ENCODE measurements at places on chromosomes 7 and 10.

GRCh38 chr7:138809346-138809745 lies 11.3 kb upstream of the ATP6V0A4 start:
- no peak for DNase-seq

GRCh38 chr7:116689790-116690259 lies 17.8 kb downstream of the MET start:
- DNase-seq: no peak

DNA sequence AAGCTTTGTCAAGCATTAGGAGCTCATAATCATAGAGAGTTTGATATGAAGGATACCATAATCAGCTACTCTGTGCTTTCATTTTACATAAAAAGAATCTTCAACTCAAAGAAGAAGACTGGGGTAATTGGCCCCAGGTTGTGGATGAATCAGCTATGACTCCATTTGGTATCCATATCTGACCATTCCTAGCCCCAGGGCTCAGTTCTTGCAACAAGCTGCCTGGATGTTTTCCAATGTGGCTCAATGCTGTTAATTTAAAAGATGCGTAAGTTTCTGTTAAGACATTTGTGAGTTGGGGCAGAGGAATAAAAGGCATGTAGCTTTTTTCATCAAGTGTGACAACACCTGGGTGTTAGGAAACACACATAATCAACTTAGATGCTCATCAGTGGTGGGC lies 951.1 kb downstream of the NRG3 start:
- no peak for DNase-seq

GRCh38 chr7:108408296-108408991 lies 47.8 kb downstream of the NRCAM start:
- no peak for DNase-seq

DNA sequence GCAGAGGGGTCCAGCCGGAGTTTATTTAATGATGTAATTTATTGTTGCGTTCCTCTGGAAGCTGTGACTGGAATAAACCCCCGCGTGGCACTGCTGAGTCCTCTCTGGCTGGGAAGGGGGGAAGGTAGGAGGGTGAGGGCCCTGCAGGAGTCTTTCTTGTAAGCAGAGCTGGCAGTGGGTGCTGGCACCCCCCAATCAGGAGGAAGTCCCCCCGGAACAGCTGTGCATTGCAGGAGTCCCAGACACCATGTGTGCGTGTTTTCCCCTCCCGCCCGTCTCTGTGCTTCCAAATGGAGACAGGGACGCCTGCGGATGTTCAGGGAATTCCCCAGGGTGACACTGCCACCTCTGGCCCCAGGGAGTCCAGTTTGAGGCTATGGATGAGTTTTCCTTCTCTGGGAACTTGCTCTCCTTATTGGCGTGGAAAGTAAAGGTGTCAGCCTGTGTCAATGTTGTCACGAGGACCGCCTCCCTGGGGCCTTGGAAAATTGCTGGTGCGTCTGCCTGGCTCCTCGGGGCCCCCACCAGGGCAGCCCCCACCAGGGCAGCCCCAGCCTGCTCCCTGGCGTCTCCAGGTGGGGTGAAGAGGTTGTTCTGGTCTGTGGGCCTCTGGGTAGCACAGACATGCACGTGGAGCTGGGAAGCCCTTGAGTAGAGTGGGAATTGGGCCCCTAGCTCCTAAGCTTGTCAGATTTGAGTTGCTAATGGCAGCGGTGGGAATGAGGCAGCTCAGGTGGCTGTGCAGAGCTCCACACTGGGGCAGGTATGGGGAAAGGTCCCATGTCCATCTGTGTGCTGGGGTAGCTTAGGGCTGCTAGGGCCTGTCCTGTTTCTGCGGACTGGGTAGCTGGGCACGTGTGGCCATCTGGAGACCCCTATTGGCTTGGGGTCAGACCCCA lies 2.7 kb downstream of the FZD9 start:
- DNase-seq: no peak

- no peak for DNase-seq
Observed at GRCh38 chr7:84256571-84256971, 62.0 kb upstream of the SEMA3A start.

DNA sequence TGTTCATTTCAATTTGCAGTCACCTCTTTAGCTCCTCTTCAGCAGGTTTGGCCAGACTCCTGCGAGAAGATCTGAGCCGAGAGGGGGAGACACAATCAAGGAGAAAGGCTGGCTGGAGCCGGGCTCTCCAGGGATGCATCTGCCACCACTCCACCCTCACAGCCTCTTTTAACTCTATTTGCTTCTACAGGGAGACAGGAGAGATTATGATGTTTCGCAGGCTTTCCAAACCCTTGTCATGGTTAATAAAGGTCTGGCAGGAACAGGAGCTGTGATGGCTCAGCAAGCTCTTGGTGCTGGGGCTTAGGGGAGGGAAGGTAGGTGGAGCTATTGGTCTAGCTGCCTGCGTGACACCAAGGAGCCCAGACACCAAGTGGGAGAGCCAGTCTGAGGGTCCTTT lies 448.1 kb upstream of the PODXL start:
- no peak for DNase-seq

DNA sequence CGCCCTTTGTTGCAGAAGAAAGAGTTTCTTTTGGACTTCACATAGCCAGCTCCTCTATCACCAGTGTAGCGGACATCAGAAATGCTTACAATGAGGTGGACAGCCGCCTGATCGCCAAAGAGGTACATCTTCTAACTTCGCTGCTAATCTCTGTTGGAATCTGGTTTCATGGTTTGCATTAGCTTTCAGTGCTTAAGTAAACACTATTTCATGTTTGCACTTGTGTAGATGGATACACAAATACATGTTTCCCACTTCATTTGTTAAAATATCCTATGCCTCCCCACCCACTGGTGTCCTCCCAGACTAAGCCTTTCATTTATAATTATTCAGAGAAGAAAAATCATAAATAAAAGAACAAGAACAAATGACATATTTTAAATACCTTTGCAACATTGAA lies 103.9 kb downstream of the WDFY4 start:
- no peak for DNase-seq

DNA sequence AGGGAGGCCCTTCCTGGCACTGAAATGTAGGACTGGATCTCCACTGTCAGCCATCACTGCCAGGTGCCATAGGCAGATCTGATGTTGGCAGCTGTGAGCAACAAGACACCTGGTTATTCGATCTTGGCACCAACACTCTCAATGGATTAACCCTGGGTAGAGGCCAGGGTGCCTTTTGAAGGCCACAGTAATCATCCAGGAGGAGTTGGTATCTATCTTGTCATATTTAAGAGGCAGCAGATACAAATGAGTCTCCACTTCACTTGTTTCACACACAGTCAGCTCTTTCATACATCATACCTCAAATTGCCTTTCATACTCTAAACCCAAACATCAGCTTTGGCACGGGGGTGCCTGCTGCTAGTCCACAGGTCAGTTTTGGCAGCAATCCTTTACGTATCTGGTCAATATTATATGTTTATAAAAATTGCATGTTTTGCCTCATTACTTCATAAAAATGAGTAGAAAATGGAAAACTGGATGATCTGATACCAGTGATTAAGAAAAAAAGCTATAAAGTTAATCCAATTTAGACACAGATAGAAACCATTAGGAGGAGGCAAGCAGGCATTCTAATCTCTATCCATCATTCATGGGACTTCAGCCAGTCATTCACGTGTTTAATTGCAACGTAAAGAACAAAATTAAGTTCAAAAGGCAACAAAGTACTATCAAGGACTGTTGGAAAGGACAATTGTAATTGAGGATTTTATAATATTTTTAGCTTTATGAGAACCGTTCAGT lies 12.7 kb upstream of the CACUL1 start:
- DNase-seq: no peak

- no peak for DNase-seq
Observed at GRCh38 chr10:105284476-105285215, 643.6 kb downstream of the SORCS3 start.

GRCh38 chr7:143289421-143289820 lies 1.3 kb downstream of the CASP2 start:
- no peak for DNase-seq

- DNase-seq: no peak
Observed at GRCh38 chr10:110353244-110354119, 48.8 kb upstream of the SMNDC1 start.

DNA sequence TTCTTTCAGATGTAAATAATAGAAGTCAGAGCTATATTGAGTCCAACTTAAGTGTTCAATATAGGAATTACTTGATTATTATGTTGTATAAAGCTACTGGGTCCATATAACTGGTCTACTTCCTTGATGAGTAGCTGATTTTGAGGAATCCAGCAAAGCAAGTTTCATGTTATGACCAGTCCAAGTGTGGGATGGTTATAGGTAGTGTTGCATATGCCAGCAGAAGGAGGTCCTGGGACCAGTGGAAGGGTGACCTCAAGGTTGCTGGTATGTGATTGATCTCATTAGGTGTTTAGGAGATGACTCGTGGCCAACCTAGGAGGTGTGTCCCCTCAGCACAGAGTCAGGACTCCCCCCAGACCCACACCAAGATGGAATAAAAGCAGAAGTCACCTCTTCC lies 551.5 kb downstream of the KCNMA1 start:
- DNase-seq: no peak

Measured in sciatic nerve (tissue), 2 donors.